Sigmoid colon (tissue), 7 donors: ENCODE measurements at places on chromosomes 11 and 22. TPM values are rescaled to one million over a fixed set of nuclear protein-coding genes. Genes with fewer than 3 reads are reported as not detected.

- DNase-seq: no peak
These were observed 2.5 kb upstream of the ST14 start for GRCh38 chr11:130157101-130157500.

DNA sequence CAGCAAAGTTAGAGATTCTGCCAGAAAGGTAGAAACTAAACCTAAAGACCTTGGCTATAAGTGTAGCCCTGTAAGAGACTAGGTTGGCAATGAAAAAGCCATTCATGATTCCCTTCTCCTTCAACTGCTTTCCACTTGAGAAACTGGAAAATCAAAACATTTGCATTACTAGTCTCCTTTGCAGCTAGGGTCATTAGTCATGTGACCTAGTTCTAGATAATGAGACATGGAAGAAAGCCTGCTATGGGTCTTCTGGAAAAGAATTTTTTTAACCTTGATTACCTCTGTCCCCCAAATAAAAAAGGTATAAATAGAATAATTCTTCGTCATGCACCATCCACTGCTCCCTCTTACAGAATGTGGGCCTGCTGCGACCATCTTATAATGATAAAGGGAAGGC is 80.1 kb downstream of the SOX6 start:
- no peak for DNase-seq

CDC45 gene
- not detected for total RNA-seq

MS4A15 gene
- total RNA-seq: not detected

OR52E8 gene
- not detected for total RNA-seq

- no peak for DNase-seq
These were observed 15.1 kb downstream of the RHOG start for GRCh38 chr11:3825473-3826154.
